ENCODE measurements at places on chromosomes 11 and 22. TPM values are rescaled to one million over a fixed set of nuclear protein-coding genes. Genes with fewer than 3 reads are reported as not detected.

Gene PAK1
- total RNA-seq = 28.7 TPM

Gene SUSD2
- total RNA-seq = not detected

- DNase-seq = peak; percentile 42
Measured at GRCh38 chr11:74055938-74056337, 47.1 kb upstream of the UCP3 start.

DNA sequence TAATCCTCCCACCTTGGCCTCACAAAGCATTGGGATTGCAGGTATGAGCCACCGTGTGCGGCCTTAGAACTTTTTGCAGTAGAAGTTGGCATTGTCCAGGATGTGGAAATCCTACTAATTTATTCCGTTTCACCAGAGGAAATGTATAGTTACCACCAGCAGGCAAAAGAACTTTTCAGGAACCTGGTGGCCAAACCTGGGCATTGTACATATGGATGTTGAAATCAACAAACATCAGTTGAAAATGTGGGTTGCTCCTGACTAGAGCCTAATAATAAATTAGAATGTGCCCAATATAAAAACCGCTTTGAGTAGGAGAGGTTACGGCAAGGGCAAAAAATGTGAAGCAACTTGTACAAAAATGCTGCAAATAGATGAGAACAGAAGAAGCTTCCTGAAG lies 40.7 kb upstream of the XBP1 start:
- DNase-seq = no peak

All from SJCRH30 (cell line).